ENCODE measurements at places on chromosomes 7 and 10.
A peak's percentile ranks its signal among the peaks of the same experiment; 100 is the strongest.

DNA sequence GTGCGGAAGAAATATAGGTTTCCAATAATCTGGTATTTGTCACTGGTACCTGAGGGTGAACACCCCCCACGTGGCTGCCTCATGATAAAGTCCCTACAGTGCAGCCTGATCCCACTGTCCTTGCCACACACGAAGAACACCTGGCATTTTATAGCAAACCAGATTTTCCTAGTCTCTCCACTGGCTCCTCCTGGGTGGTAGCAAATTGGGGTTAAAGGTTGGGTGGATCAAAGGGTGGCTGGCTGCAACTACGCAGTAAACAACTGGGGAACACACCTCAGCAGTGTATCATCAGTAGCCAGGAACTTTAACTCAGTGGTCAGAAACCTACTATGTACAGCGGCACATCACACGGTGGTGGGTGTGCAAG lies 10.3 kb downstream of the SEPHS1 start:
- no peak for DNase-seq

GRCh38 chr7:68963552-68963951 lies 634.7 kb upstream of the AUTS2 start:
- no peak for DNase-seq

DNA sequence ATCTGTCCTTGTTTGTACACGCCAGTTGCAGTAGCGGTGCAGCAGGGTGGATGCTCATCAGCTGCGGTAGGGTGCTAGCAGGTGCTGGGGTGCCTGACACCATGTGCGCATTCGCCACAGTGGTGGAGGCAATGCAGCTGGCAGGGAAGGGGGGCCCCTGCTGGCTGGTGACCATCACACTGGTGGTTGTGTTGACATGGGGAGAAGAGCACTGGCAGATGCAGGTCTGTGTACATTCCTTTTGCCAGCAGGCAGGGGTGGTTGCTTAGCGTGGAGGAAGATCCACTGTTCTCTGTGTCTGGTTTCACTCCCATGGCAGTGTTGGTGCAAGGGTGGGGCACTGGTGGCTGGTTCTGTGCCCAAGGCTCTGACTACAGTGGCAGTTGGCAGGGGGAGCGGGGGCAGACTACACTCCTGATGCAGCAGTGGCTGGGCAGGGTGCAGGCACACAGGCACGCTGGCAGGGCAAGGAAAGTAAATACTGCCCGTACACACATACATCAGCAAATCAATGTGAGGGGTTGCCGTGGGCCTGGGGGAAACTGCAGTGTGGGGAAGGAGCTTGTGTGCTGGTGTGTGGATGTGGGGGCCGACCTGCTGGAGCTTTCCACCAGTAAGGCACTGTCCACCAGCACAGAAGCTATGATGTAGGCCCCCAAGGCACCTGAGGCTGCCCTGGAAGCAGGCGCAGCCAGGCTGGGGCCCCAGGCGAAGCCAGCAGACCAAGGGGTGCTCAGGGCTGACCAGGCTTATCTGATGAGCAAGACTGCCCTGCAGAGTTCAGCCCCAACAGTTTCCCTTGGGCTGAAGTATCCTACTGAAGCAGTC lies 87.2 kb upstream of the UNC5B start:
- no peak for DNase-seq

DNA sequence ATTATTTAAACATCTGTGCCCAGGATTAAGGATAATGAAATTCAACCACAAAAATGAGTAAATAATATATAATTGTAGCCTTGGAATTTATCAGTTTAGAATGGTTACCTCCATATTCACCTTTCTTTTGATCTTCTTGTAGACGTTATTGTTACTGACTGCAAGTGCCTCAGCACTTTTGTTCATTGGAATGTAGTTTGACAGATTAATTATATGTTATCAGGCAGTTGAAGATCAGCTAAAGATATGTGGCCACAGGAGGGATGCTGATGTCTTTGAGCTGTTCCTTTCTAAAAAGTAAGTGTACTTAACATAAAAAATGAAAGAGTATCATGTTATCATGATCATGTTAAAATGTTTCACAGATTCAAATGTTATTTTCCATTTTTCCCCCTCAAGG lies 5.6 kb downstream of the LRRC72 start:
- DNase-seq: no peak

GRCh38 chr10:71608819-71609768 lies 110.5 kb downstream of the C10orf105 start:
- DNase-seq: peak; percentile 66

DNA sequence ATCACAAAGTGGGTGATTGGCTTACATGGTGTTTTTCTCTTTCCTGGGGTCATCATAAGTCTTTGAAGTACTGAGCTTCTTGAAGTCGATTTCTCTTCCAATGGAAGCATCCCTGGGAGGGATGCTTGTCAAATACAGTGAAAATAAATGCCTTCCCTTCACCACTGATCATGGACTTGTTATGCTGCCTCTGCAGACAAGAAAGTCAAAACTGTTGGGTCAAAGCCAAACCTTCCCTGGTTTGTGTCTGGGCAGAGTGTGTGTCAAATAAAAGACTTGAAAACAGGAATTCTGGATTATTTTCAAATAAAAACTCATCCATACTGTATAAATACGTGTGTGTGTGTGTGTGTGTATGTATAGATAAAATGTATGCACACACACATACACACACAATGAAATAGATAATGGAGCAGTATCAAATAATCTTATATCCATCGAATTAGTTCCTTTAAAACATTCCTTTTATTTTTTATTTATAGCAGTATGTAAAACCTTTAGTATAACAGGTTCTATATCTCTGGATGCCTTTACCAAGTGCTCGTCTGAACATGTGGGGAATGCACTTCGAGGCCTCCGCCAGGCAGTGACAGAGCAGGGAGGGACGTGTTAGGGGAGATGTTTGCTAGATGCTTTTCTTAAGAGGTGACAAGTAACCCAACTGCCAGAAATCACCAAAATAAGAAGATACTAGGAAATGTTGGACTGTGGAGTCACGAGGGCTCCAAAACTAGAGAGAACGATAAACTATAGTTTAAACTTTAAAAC lies 27.2 kb upstream of the WNT16 start:
- DNase-seq: no peak
